Panc1 (cell line): ENCODE measurements at places on chromosomes 7 and 10.
A peak's percentile ranks its signal among the peaks of the same experiment; 100 is the strongest.

- no peak for DNase-seq
- no peaks in the 10 kb centered on the region for H3K4me1 ChIP-seq
- no peak overlapping the region for H3K4me3 ChIP-seq
- no peak overlapping the region for H3K27ac ChIP-seq
- peaks cover 3% of the 10 kb centered on the region; the same call in 1 of the 2 replicates for H3K27me3 ChIP-seq
Observed at GRCh38 chr10:120105001-120105400, 212.5 kb downstream of the SEC23IP start.

- H3K36me3 ChIP-seq, result peaks cover 4% of the 10 kb centered on the region
- DNase-seq, result no peak
- peaks cover 13% of the 10 kb centered on the region for H3K4me1 ChIP-seq
- H3K4me3 ChIP-seq, result no peak overlapping the region
- H3K27ac ChIP-seq, result no peak overlapping the region
Observed at GRCh38 chr10:122388287-122388997, 13.9 kb downstream of the PLEKHA1 start.

- no peak overlapping the region for H3K27ac ChIP-seq
- DNase-seq, result no peak
- no peak overlapping the region for H3K4me3 ChIP-seq
- H3K4me1 ChIP-seq, result no peaks in the 10 kb centered on the region
- 0 out of 2 replicates have a peak, but pooled peaks cover 2% of the 10 kb centered on the region for H3K36me3 ChIP-seq
- peaks cover 2% of the 10 kb centered on the region; the same call in 1 of the 2 replicates for H3K27me3 ChIP-seq
Observed at GRCh38 chr7:92848851-92849250, 12.5 kb upstream of the CDK6 start.

DNA sequence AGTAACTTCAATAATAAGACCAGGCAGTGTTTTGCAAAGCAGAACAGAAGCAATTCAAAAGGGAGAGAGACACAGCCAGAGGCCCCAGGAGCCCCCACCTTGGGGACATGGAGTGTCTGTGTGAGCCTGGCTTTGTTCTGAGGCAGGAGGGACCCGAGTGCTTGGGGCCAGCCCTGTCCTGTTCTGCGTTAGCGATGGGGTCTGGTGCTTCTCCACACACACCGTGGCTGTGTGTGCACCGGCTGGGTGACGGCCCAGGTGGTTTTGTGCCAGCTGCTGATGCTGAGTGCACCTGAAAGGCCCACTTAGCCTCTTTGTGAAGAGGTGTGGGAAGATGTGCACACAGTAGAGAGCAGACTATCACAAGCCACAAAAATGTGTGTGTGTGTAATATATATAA is 468.9 kb downstream of the DNAJB6 start:
- peaks cover 2% of the 10 kb centered on the region; the same call in 1 of the 2 replicates for H3K27me3 ChIP-seq
- H3K36me3 ChIP-seq, result no peaks in the 10 kb centered on the region
- no peak for DNase-seq
- no peaks in the 10 kb centered on the region for H3K4me1 ChIP-seq
- no peak overlapping the region for H3K4me3 ChIP-seq

DNA sequence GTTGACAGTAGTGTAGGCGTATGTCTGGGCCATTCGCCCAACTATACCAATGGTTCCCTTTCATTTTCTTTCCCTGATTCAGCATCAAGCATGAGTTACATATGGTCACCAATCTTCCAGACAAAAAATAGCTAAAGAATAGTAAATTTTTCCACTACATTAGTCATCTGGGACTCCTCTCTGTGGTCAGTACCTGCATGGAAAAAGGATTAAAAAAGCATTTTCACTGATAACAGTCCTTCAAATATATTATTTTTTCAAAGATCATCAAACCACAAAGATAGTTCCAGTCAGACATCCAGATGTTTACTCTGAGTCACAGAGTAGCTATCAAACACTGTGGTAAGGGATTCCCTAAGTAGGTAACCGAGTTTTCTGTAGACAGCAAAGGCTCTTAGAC is 302.6 kb upstream of the SEMA3D start:
- no peak overlapping the region for H3K27ac ChIP-seq
- H3K4me1 ChIP-seq, result no peaks in the 10 kb centered on the region
- H3K36me3 ChIP-seq, result no peaks in the 10 kb centered on the region; the same call in 1 of the 2 replicates
- H3K27me3 ChIP-seq, result no peaks in the 10 kb centered on the region
- no peak overlapping the region for H3K4me3 ChIP-seq
- no peak for DNase-seq

DNA sequence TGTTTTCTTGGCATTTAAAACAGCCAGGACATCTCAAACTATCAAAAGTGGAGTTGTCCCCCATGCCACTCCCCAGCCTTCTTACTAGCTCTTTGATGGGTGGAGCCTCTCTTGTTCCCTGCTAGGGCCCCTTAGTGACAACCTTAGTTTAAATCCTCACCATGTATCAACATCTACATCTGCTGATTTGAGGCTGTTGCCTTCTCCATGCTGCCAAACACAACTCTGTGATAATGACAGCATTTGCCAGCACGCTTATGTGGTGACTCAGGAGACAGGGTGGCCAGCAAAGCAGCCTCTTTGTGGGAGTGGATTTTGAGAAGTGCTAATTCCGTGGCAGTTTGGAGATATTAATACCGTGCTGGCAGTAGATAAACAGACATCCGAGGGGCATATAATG is 145.4 kb downstream of the LRRC4 start:
- no peak overlapping the region for H3K4me3 ChIP-seq
- H3K27me3 ChIP-seq, result no peaks in the 10 kb centered on the region
- H3K36me3 ChIP-seq, result no peaks in the 10 kb centered on the region; the same call in 1 of the 2 replicates
- no peak for DNase-seq

GRCh38 chr7:44587843-44588711 is 6.0 kb upstream of the TMED4 start:
- no peaks in the 10 kb centered on the region for H3K27me3 ChIP-seq
- peaks cover 5% of the 10 kb centered on the region; the same call in 1 of the 2 replicates for H3K4me1 ChIP-seq
- peak; percentile 75 for DNase-seq
- no peak overlapping the region for H3K27ac ChIP-seq
- no peak overlapping the region for H3K4me3 ChIP-seq

GRCh38 chr7:157138101-157138423 is 664 bp upstream of the UBE3C start:
- DNase-seq, result no peak
- peak overlapping the region; percentile 77 for H3K27ac ChIP-seq
- no peaks in the 10 kb centered on the region for H3K36me3 ChIP-seq
- H3K4me3 ChIP-seq, result peak overlapping the region; percentile 63
- no peaks in the 10 kb centered on the region for H3K27me3 ChIP-seq

DNA sequence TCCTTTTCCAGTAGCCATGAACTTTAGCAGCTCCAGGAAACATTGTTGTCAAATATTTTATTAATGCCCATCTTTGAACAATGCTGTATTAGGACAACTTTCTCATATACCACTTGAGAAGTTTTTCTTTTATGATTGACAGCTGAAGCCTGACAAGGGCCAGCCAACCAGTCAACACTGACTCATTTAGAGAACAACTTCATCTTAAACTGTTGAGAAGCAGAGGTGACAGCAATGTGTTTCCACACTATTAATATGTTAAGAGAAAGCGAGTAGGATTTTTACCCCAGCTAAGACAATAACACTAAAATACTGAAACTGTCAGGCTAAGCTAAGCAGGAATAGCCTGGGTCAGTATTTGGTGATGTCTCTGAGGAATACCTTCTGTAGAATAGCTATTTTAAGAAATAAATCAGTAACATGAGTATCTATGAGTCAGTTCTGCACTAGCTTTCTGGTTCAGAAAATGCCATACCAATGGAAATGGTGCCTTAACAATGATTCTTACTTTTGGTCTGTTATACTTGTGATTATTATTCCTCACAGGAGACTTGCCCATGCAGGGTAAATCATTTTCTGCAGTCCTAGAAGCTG is 168.8 kb upstream of the POT1 start:
- H3K27me3 ChIP-seq, result no peaks in the 10 kb centered on the region
- no peaks in the 10 kb centered on the region for H3K36me3 ChIP-seq
- H3K27ac ChIP-seq, result no peak overlapping the region
- H3K4me1 ChIP-seq, result no peaks in the 10 kb centered on the region

GRCh38 chr7:83201355-83201754 is 38.7 kb upstream of the PCLO start:
- H3K4me1 ChIP-seq, result no peaks in the 10 kb centered on the region
- no peaks in the 10 kb centered on the region for H3K27me3 ChIP-seq

DNA sequence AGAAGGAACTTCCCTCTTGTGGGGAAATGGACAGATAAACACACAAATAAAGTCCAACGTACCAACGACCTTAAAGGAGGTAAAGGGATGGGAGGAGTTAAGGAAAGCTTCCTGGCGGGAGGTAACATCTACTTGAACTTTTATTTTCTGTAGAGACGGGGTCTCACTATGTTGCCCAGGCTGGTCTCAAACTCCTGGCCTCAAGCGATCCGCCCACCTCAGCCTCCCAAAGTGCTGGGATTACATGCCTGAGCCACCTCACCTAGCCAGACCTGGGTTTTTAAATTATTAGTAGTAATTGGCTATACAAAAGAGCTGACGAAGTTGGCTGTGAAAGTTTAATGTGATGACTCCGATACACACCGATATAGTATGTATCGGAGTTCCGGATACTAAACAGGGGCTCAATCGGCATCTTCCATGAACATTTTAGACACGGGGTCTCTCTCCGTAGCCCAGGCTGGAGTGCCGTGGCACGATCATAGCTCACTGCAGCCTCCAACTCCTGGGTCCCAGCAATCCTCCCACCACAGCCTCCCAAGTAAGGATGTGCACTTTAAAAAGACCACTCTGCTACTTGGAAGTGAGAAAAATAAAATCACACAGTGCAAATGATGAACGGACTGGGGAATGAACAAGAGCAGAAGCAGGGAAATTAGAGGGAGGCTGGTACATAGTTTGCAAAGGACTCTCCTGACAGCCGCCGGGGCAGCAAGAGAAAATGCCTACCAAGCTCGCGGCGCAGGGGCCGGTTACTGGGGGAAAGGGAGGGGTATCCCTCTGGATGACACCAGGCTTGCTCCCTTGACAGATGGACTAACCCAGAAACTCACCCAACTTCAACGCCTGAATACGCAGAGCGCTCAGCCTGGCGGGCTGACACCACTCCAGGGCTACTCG is 1.0 kb downstream of the BCL7B start:
- H3K27ac ChIP-seq, result peak overlapping the region; percentile 51
- H3K4me3 ChIP-seq, result peak overlapping the region; percentile 99
- no peaks in the 10 kb centered on the region for H3K27me3 ChIP-seq
- H3K36me3 ChIP-seq, result no peaks in the 10 kb centered on the region

DNA sequence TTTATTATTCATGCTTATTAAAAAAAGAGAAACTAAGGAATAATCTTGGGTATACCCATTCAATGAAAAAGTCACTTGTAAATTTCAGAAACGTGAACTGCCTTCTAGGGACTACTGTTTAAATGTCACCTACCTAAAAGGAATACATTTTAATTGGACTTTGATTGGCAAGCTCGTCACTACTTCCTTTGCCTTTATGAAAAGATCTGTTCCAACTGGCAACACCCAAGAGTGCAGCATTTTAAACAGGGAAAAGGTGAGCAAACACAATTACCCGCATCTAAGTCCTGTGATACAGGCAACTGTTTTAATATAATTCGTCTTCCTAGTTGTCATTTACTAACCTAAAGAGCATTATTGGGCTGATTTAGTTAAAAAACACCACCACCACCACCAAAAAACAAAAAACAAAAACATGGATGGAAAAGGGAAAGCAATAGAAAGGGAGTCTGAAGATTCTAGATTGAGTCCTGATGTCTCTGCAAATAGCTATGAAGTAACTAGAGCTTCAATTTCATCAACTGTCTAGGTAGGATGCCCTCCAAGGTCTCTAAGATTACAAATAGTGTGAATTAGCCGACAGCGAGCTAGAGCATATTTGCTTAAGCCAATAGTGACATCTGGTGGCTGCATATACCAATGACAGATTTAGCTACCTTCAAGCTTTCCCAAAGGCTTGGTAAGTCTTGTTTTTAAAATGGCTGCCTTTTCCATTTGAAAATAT is 33.8 kb upstream of the ICA1 start:
- no peaks in the 10 kb centered on the region for H3K4me1 ChIP-seq
- no peaks in the 10 kb centered on the region for H3K36me3 ChIP-seq
- no peak overlapping the region for H3K4me3 ChIP-seq
- DNase-seq, result peak; percentile 81
- peaks cover 7% of the 10 kb centered on the region; the same call in 1 of the 2 replicates for H3K27me3 ChIP-seq

GRCh38 chr7:92988051-92988450 is 129.7 kb downstream of the SAMD9 start:
- no peaks in the 10 kb centered on the region for H3K4me1 ChIP-seq
- DNase-seq, result no peak
- no peak overlapping the region for H3K4me3 ChIP-seq

DNA sequence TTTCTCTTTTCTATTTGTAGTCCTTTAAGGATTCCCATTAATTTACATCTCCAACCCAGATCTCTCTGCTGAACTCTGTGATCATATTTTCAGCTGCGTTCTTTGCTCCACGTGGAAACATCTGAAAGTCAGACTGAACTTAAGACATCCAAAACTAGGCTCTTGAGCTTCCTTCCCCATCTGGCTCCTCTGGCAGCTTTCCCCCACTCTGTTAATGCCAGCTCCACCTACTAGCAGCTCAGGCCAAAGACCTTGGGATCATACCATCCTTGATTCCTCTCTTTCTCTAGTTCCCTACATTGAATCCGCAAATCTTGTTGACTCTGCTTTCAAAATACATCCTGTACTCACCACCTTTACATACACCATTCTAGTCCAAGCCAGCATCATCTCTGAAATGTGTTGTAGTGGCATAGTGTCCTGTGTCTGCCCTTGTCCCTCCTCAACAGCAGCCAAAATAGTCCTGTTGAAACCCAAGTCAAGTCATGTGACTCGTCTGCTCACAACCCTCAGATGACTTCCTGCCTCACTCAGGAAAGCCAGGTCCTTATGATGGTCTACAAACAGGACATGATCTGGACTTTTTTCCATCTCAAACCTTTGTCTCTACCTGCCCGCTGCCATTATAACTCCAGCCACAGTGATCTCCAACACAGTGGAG is 7.0 kb downstream of the REEP3 start:
- H3K4me1 ChIP-seq, result peaks cover 22% of the 10 kb centered on the region
- no peak for DNase-seq
- H3K4me3 ChIP-seq, result no peak overlapping the region
- H3K27me3 ChIP-seq, result no peaks in the 10 kb centered on the region
- H3K27ac ChIP-seq, result no peak overlapping the region

DNA sequence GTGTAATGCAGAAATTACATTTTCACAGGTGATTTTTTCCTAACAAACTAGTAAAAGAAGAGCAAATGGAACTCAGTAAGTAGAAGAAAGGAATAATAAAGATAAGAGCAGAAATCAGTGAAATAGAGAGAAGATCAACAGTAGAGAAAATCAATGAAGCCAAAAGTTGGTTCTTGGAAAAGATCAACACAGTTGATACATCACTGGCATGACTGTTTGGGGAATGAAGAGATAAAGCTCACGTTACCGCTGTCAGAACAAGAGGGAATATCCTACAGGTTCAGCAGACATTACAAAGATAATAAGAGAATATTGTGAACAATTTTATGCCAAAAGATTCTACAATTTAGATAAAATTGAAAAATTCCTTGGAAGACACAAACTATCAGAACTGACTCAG is 146.4 kb downstream of the ACTR3B start:
- no peak for DNase-seq
- no peak overlapping the region for H3K4me3 ChIP-seq
- H3K27ac ChIP-seq, result no peak overlapping the region
- H3K27me3 ChIP-seq, result peaks cover 6% of the 10 kb centered on the region; the same call in 1 of the 2 replicates

DNA sequence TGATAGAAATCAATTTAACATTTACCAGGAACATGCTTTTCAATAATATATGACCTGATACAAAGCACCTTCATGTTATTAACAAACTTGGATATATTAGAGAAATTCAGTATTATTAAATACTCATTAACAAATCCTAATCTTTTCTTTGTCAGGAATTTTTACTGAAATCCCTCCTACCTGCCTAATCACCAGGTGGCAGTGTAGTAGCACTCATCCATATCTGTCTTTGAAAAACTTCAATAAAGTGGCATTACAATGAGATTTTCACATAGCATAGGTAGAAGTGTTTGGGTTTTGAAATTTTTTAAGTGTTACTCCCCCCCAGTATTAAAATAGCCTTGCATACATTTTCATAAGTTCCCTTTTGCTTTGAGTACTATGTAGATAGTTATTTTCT is 1246.6 kb upstream of the LRRN3 start:
- no peak overlapping the region for H3K4me3 ChIP-seq
- no peaks in the 10 kb centered on the region for H3K4me1 ChIP-seq
- no peaks in the 10 kb centered on the region for H3K27me3 ChIP-seq
- H3K36me3 ChIP-seq, result no peaks in the 10 kb centered on the region; the same call in 1 of the 2 replicates
